Skin of body (tissue), 3 donors: ENCODE measurements at places on chromosomes 1 and 21.

GRCh38 chr1:108962681-108963051, 618 bp downstream of the CLCC1 start:
- DNase-seq: no peak

GRCh38 chr1:162641114-162641513, 8.8 kb downstream of the DDR2 start:
- no peak for DNase-seq

- DNase-seq: peak; percentile 7
Observed at GRCh38 chr1:23184212-23184934, 15.7 kb upstream of the LUZP1 start.

- no peak for DNase-seq
Observed at GRCh38 chr1:71019233-71019969, 28.2 kb downstream of the PTGER3 start.

DNA sequence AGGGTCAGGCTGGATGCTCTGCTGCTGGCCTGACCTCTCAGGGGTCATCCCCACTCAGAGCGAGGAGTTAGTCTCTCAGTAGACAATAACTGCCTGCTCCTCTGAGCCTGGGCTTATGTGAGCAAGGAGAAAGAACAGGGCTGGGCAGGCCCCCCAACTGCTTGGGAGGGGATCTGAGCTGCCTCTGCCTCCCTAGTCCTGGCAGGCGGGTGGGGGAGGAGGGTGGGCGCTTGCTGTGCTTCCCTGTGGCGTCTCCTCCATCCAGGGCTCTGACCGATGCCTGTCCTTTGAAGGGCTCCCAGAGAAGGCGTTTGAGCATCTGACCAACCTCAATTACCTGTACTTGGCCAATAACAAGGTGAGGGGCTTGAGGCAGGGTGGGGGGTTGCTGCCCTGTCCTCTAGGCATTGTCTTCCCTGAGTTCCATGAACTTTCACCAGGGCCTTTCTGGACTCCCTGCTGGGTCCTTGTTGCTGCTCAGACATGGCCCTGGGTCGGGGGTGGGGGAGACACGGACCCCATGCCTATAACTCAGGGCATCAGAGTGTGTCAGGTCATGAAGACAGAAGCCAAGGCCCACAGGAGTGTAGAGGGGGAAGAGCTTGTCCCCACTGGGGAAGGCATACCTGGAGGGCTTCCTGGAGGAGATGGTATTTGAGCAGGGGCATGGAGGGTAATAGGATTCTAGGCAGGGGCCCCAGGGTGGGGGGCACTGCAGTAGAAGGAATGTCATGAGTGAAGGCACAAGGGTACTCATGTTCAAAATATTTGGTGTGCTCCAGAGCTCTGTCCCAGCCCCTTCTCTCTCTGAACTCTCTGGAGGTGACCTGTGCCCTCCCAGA, 12.5 kb downstream of the PODN start:
- DNase-seq: no peak

- DNase-seq: peak; percentile 56
Observed at GRCh38 chr1:32972814-32973428, 8.3 kb upstream of the RNF19B start.

DNA sequence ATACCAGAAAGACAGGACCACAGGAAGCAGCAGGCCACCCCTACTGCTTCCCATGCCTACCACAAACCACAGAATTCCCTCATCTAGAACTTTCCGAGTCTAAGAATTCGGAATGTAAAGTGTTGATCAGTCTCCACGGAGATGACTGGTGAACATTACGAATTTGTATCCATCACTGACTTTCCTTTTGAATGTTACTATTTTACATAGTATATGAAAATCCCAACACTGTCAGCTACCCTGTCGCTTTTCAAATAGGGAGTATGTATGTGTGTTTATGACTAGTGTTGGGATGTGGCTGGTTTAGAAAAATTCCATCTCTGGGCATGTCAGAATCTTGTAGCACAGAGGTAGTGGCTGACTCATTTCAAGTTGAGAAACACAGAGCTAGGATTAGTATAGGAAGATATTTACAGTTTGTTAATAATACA, 118.2 kb downstream of the COQ8A start:
- DNase-seq: no peak

- no peak for DNase-seq
Observed at GRCh38 chr1:187517546-187517945, 688.8 kb downstream of the PLA2G4A start.

- no peak for DNase-seq
Observed at GRCh38 chr1:229585338-229585737, 26.8 kb upstream of the ABCB10 start.

- no peak for DNase-seq
Observed at GRCh38 chr21:38478782-38479181, 19.5 kb downstream of the ERG start.

DNA sequence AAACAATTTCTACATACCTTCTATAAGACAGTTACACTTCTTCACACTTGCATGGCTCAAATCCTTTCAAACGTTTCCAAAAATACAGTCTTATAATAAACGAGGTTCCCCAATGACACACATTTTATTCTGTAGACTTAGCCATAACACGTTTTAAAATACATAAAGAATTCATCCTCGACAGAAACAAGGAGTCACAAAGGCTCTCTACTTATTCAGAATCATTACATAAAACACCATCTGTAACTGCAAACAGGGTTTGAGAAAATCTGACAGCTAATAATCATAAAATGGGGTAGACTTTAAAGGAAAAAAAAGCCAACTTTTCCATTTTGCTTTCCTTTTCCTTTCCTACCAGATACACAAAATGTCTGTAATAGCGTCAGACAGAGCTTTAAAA, 1.8 kb downstream of the PIK3R3 start:
- DNase-seq: no peak

- no peak for DNase-seq
Observed at GRCh38 chr1:119729044-119729443, 17.3 kb downstream of the PHGDH start.

DNA sequence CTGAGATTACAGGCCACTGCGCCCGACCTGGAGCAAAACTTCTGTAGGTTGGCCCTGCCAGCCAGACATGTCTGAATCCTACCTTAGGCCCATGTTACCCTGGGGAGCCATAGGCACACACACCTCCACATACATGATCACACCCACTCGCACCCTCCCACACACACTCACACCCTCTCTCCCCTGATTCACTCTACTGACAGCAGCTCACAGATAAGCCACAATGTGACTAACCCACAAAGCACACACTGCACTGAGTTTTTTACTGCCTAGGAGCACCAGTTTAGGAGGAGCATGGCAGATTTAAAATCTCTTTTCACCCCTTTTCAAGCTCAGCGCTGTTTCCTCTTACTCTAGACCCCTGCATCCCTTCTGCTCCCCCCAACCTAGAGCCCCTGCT, 41.7 kb downstream of the SLC30A1 start:
- no peak for DNase-seq

DNA sequence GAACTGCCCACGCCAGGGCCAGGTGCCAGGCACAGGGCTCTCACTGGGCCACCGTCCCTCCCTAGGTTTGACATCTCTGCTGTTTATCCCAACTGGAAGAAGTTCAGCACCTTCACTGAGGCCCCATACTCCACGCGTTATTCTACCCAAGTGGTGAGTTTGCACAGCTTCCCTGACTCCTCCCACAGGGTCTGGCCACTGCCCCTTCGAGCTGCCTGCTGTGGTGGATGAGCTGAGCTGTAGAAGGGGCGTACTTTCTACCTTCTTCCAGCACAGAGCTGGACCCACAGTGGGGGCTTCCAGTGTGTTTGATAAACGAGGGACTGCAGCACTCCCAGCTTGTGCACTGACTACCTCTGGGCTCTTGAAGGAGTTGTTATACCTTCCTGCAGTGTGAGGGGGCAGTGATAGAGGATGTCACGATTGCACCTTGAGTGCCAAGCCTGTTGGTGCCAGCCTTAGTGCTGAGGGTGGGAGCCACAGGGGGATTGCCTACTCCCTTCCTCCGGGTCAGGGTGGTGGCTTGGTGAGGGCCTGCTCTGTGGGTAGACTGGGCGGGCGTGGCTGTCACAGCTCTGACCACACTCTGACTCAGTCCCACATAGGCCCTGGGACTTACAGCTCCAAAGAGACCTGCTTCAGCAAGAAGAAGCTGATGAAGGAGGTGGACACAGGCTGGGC, 5.9 kb upstream of the TTC22 start:
- no peak for DNase-seq

DNA sequence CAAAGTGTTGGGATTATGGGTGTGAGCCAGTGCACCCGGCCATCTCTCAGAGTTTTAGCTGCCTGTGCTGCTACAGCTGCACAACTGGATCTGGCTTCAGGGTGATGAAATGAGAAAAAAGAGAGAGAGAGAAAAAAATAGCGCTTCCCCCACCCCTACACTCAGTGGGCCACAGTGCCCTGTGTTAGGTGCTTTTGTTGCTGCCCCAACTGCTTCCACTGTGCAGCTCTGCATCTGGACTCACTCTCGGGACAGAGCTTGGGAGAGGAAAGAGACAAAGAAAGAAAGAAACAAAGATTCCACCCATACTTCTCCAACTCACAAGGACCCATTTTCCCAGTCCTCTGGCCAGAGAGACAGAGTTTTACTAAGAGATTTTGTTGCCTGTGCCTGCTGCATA, 50.4 kb downstream of the INAVA start:
- no peak for DNase-seq

DNA sequence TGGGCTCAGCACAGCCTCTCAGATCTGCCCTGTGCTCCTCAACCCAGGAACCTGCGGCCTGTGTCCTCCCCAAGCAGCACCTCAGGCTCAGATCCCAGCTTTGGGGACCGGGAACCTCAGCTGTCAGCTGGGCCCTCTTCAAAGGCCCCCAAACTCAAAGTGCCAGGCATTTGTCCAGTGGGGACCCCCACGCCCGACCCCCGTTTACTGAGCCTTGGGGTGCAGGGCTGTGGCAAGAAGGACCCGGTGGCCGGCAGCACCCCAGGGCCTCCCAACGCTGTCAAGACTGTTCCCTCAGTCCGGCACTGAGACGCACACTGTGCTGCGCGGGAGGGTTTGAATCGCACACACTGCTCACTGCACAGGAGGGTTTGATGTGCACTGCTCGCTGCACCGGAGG, 35.0 kb downstream of the MORN1 start:
- DNase-seq: no peak

- DNase-seq: no peak
Observed at GRCh38 chr1:176775378-176775777, 312.4 kb downstream of the PAPPA2 start.

- DNase-seq: no peak
Observed at GRCh38 chr1:168321945-168322344, 41.3 kb downstream of the TBX19 start.

GRCh38 chr1:56644064-56644918, 823 bp upstream of the PRKAA2 start:
- DNase-seq: peak; percentile 7

DNA sequence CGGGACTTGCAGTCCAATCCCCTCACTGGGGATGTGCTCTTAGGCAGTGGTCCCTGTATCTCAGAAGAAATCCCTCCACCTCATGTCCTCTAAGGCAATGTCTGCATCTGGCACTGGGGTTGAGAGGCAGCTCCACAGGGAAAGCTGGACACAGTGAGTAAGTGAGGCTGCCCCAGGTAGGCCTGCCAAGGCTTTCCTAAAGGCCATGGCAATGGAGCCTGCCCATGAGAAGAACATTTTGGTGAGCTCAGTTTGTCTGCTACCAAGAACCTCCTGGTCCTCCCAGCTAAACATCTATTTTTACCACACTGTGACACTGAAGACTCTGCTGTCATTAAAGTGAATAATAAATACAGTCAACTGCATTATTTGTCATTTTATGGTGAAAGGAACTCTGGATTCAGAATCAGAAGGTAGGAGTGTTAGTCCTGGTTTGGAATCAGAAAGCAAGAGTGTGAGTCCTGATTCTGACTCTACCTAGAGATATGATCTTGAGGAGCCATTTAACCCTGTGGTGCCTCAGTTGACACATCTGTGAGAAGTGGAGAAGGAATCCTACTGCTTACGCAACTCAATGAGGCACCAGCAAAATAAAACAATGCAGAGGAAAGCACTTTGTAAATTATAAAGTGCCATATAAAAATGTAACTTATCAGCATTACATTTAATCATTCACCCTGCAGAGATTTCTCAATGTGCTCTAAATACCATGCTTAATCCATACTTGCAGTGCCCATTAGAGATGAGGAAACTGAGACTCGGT, 41.0 kb downstream of the TBX15 start:
- DNase-seq: no peak
